ENCODE measurements at places on chromosomes 5 and 9.
A peak's percentile ranks its signal among the peaks of the same experiment; 100 is the strongest.

DNA sequence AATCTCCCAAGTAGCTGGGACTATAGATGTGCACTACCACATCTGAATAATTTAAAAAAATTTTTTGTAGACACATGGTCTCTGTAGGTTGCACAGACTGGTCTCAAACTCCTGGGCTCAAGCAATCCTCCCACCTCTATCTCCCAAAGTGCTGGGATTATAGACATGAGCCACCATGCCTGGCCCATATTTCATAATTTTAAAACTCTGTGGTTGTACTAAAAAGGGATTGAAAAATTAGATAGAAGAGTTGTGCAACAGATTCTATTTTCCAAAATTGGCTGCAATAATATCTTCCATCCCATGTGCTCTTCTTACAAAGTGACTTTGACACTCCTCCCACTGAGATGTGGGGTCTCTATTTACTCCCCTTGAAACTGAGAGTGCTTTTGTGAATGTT is 7.6 kb upstream of the UHRF2 start:
- no peak for DNase-seq

DNA sequence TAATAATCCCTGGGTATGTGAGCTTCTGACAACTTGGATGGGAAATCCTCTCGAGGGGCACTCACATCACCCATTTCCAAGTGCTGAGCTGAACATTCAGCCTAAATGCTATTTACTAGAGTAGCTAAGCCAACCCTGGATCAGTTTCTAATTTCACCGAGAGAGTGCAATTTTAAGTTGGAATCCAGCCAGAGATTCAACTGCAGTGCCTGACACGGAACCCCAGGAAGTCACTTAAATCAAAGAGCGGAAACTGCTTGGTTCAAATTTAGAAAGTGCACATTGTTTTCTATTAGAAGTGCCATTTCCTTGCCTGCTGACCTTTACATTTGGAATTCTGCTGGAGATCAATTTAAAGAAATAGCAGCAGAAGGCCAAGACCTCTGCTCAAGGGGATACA is 8.8 kb downstream of the SPRY4 start:
- DNase-seq = peak; percentile 79

DNA sequence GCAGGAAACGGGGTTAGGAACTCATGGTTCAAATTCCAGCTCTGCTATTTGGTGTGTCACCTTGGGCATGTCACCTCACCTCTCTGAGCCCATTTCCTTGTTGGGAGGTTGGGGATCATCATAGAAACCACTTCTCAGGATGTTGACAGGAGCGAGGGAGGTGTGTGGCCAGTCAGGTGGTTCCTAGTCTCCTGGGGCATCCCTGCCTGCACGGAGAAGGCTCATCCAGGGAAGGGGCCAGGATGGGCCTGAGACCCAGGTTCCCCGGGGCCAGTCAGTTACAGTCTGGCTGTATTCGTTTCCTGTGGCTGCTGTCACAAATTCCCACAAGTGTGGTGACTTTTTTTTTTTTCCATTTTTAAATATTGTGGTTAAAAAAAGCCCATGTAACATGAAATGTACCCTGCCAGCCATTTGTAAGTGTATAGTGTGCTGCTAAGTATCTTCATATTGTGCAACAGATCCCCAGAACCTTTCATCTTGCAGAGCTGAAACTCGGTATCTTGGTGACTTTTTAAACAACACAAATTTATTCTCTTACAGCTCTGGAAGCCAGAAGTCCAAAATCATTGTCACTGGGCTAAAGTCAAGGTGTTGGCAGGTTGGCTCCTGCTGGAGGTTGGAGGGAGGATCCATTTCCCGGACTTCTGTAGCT is 78.7 kb upstream of the UNC5A start:
- no peak for DNase-seq

- no peak for DNase-seq
These were observed 155.1 kb upstream of the SMIM23 start for GRCh38 chr5:171630350-171631065.

DNA sequence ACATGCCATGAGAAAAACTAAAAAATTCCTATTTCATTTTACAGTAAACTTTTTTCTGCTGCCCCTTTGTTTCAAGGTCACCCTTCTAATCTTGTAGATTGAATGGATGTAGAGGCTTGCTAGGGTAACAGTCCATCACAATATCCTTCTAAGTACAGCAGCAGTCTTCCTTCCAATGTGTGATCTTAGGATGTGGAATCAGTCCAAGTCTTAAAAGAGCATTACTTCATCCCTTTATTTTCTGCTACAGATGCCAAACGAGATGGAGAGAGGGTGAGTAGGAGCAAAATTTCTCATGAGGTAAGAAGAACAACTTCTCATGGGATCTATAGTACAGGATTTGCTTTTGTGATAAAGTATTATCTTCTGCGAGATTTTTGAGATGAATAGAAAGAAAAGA is 704 bp upstream of the IL33 start:
- DNase-seq = no peak

DNA sequence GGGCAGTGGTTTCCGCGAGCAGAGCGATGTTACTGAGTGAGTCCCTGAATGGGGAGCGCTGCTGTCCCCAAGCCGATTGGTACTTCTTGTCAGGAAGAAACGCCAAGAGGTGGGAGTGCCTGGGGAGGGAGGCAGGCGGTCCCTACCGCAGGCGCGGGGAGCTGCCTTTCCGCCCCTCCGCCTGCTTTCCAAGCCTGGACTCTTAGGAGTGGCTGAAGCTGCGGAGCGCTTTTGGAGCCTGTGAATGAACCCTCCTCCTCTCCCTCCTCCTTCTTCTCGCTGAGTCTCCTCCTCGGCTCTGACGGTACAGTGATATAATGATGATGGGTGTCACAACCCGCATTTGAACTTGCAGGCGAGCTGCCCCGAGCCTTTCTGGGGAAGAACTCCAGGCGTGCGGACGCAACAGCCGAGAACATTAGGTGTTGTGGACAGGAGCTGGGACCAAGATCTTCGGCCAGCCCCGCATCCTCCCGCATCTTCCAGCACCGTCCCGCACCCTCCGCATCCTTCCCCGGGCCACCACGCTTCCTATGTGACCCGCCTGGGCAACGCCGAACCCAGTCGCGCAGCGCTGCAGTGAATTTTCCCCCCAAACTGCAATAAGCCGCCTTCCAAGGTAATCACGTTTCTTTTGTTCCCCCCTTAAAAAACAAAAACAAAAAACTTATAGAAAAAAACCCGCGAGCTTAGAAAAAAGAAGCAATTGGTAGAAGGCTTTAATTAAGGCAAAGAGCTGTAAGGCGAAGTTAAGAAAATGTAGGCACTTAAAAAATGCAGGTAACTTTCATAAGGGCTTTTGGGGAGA is at the start of gene VCAN:
Gene VCAN (plus strand): TSS at position 340 of the 808 bp plus-strand sequence. CDS start 11,775 bp downstream, outside the sequence.
- DNase-seq = peak; percentile 91

GRCh38 chr9:16824545-16825330 is 45.7 kb downstream of the BNC2 start:
- peak; percentile 45 for DNase-seq

GRCh38 chr9:6676254-6676921 is 30.9 kb upstream of the GLDC start:
- no peak for DNase-seq

DNA sequence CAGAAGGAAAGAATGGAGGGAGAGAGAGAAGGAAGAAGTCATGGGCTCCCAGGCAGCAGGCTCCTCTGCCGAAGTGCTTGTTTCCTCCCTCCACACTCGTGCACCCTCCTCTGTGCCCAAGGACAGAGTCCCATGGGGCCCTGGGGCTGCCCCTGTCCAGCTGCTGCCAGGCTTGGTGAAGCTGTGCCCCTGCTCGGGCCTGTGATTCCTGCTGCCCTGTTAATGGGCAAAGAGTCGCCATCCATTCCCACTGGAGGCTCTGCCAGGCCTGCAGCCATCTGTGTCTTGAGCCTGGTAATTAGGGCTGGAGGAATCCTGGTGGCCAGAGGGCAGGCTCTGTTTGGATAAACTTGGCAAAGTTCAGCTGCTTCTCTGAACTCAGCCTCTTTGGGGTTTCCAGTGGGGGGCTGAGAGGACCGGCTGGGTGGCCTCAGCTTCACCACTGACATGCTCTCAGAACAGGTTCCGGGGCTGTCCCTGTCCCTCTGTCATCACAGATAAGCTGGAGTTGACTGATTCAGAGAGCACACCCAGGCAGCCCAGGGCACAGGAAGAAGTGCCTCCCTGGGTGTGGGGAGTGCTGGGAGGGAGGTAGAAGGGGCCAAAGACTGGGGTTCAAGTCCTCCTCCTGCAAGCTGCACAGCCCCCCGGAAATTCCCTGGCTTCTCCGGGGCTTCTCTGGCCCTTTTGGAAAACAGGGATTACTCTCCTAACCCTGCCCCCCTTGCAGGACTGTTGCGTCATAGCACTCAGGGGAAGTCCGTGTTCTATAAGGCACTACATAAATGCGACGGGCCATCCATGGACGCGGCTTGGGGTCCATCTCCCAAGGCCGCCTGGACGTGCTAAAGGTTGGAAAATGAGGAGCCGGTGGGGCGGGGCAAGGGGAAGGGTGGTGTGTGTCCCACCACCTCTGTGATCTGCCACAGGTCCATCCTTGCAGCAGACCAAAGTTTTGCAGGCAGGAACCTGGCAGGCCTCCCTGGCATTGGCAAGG is 154.8 kb downstream of the PAX5 start:
- DNase-seq = no peak

DNA sequence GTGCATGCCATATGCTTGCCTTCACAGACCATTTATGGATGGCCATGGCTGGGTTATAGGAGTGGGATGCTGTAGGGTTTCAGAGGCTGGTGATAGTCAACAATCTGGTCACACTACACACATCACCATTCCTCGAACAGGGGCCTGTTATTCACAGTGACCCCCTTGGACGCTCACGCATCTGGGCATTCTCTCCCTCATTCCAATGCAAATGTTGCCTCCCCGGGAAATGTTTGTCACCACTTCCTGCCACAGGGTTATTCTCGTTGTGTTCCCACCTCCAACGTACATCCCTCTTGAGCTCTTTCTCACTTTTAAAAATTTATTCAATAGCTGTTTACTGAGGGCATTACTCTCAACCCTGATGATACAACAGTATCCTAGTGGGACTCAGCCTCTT is 135.4 kb downstream of the SCAMP1 start:
- no peak for DNase-seq

DNA sequence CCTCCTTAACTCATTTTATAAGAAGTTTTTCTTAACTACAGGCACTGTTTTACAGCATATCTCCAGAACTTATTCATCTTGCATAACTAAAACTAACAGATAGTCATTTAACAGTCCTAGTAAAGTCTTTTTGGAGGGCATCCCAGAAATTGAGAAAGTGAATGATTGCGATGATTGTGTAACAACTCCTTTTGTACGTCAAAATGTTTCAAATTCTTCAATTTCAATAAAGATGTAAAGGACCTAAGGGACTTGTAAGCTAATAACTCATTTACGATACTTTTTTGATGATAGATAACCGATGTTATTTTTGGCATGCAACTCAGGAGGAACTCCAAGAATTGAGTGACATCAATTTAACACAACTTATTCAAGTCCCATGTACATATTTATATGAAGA is 42.7 kb downstream of the SVEP1 start:
- DNase-seq = peak; percentile 34

DNA sequence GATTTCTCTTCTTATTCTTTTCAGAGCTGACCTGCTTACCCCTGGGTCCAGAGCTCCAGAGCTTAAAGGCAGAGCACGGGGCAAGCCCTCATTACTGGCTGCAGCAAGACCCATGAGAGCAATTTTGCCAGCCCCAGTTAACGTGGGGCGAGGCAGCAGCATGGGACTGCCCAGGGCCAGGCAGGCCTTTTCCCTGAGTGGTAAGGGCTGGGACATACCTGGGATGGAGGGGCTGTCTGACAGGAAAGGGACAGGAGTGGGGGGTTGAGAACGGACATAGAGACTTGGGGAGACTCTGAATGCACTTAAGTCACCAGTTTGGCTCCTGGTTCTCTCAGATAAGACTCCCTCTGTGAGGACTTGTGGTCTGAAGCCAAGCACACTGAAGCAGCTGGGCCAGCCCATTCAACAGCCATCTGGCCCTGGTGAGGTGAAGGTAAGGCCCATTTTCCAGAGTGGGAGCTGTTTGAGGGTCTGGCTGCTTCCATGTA is 26.2 kb downstream of the HMGXB3 start:
- no peak for DNase-seq

DNA sequence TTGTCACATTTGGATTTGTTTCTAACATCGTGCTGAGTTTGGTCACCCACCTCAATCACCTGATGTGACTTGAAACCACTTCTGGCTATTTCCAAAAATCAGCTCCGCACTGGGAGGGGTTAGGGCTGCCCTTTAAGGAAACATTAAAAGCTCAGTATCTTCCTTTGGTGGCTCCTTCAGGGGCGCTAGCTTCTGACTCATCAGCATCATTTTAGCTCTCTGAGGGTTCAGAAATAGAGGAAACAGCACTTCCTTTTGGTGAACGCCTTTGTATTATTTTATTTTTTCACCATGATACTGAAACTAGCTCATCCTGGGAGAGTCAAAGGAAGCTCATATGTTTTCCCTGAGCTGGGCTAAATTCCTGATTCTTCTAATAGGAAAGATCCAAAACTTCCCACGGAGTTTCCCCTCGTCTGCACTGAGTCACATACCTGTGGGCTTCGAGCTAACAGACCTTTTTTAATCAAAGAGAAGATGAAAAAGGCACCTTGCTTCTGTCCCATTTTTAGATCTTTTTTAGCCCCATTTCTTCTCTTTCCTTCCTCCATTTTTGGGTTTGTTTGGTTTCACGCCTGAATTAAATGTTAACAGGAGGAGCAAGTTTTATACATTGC is 48.2 kb downstream of the ROPN1L start:
- peak; percentile 33 for DNase-seq

DNA sequence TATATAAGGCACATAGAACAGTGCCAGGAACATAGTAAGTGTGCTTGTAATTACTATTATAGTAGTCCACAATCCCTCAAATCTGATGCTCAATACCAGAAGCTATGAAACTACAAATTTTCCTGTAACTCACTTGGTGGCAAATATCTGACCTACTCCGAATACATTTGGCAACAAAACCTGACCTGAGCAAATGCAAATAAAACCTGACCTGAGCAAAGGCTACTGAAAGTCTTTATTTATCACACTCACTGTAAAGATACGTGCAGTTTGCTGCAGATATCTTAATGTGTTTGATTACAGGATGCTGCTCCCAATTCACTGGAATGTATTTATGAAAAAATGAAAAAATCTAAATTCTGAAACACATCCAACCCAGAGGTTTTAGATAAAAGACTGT is 7.1 kb downstream of the MEGF9 start:
- no peak for DNase-seq

DNA sequence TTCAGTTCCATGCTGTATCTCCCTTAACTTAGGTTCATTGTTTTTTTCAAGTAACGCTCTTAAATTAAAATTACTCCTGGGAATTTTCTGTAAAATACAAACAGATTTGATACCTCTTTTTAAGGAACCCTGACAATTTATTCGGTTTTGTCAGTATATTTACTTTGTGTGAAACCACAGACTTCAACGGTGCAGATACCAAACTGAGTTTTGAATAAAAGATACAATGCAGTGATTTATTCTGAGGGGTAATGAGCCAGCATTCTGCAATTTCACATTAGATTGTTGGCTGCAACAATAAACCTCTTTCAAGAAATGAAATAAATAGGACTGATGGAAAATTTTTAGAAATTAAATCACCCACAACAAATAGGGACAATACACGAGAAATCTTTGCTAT is 308.6 kb upstream of the EDIL3 start:
- peak; percentile 64 for DNase-seq

GRCh38 chr5:90855296-90856010 is 296.9 kb downstream of the ADGRV1 start:
- DNase-seq = no peak

Measured in astrocyte of the spinal cord (primary cell).